ENCODE measurements at places on chromosomes 2 and 18. TPM values are rescaled to one million over a fixed set of nuclear protein-coding genes. Genes with fewer than 3 reads are reported as not detected.

The ALPI gene
- not detected for total RNA-seq

The CYP27A1 gene
- 5.8 TPM for total RNA-seq

The TTR gene
- not detected for total RNA-seq

The KCTD1 gene
- total RNA-seq = 11.5 TPM

The CD207 gene
- total RNA-seq = under 0.01 TPM

The C2orf42 gene
- total RNA-seq = 15.1 TPM

The RNF125 gene
- 0.09 TPM for total RNA-seq

The TMEM178A gene
- 0.56 TPM for total RNA-seq

The NFATC1 gene
- 3.0 TPM for total RNA-seq

The RSAD2 gene
- 0.19 TPM for total RNA-seq

The CERKL gene
- total RNA-seq = not detected

The ATP6V1B1 gene
- not detected for total RNA-seq

The GCG gene
- total RNA-seq = not detected

The PUS10 gene
- 7.5 TPM for total RNA-seq

Measured in endothelial cell of coronary artery (primary cell).